ENCODE measurements at places on chromosomes 5 and 9.
A peak's percentile ranks its signal among the peaks of the same experiment; 100 is the strongest.

DNA sequence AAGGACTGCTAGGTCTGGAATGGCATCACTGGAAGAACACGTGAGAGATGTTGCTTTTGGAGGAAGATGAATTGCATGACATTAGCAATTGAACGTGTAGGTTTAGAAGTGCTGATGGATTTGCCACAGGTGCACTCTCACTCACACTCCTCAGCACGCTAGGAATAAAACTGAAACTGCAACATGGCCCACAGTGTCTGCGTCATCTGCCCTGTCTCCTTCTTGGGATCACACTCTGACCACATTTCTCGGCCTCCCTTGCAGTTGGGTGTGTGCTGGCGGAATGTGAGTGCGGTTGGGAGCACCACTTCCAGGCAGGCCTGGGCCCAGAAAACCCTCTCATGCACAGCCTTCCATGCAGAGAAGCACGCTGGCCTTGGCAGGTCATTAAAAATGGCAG lies 152.8 kb upstream of the LHFPL2 start:
- no peak for DNase-seq

GRCh38 chr5:170632266-170632984 lies 128.6 kb downstream of the KCNIP1 start:
- peak; percentile 82 for DNase-seq

DNA sequence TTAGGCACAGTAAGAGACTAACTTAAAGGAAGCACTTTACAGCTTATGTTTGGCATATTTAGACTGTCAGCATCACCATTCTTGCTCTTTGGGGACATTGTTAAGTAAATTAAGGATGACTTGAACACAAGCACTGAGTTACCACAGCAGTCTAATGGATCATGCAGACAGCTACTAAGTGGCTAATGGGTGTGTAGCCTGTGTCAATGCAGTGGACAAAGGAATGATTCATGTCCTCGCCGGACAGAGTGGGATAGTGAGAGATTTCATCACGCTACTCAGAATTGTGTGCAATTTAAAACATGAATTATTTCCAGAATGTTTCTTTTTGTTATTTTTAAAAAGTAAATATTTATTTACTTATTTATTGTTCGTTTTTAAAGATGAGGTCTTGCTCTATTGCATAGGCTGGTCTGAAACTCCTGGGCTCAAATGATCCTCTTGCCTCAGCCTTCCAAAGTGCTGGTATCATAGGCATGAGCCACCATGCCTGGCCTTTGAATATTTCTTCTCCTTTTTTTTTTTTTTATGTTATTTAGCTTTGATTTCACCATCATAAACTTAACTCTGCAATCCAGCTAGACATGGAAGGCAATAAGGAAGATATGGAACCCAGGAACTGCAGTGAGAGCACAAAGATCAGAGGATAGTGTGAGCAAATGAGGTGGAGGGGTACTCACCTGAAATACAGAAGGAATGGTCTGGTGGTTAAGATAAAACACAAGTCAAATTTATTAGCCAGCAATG lies 53.0 kb upstream of the KLF4 start:
- DNase-seq, result no peak

DNA sequence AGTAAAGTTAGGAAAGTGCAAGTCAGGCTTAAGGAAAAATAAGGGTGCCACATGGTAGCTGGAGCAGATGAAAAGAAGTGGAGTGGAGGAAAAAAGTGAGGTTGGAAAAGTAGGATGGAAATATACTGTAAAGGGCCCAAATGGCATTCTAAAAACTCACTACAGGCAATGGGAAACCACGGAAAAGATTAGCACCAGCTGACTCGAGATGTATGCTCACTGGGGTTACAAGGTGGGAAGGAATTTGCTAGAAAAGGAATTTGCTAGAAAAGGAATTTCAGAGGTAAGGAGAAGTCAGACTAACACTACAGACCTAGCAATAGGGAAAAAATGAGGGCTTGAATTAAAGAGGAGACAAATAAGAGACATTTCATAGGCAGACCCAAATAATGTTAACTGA lies 3.6 kb downstream of the PSMD5 start:
- DNase-seq, result no peak

DNA sequence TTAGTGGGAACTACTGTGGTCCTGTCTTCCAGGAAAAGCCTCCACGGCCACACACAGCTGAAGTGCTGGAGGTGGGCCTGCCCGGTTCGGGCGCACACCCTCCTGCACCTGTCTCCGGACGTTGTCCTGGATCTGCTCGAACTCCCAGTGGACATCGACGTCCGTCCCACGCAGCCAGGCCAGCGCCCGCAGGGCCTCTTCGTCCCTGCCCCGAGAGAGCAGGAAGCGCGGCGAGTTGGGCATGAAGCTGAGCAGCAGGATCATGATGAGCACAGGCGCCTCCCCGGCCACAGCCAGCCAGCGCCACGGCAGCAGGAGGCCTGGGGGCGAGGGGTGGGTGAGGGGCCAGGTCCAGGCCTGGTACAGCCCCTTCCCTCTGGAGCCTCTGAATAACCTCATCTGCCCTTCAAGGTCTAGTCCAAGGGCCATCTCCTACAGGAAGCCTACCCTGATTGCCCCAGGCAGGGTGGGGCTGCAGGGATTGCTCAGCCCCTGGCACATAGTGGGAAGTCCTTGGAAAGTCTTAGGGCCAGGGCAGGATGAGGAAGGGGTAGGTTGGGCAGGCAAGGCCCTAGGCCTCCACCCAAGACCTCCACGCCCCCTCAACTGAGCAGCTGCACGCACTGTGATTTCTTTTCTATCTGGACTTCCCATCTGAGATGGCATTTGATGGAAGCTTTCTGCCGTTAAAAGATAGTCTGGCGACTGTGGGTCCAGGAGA lies 3.4 kb downstream of the SLC2A6 start:
- no peak for DNase-seq

DNA sequence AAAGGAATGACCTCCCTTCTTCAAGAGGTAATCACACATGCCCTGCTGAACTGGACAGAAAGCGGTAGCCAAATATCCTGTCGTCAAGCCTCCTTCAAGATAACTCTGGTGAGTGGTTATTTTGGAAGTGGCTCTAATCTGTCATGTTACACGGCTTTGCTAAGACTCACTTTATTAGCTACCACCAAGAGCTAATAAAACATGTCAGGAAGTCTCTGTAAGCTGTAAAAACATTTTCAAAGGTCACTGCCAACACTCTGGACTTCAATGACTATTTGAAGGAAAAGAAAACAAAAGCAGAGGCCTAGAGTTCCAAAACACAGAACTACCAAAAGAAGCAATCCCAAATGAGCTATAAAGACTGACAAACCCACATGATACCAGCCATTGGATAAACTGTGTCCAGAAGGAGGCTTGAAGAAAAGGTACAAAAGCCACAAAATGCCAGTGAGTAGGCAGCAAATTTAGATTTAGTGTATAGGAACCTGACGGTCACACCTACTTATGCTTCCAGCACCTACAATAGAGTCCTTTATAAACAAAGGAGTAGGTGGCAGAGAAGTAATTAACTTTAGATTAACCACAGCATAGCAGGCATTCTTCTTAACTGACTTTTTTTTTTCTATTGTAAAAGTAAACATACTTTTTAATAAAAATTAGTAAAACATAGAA lies 97.3 kb upstream of the EQTN start:
- no peak for DNase-seq

DNA sequence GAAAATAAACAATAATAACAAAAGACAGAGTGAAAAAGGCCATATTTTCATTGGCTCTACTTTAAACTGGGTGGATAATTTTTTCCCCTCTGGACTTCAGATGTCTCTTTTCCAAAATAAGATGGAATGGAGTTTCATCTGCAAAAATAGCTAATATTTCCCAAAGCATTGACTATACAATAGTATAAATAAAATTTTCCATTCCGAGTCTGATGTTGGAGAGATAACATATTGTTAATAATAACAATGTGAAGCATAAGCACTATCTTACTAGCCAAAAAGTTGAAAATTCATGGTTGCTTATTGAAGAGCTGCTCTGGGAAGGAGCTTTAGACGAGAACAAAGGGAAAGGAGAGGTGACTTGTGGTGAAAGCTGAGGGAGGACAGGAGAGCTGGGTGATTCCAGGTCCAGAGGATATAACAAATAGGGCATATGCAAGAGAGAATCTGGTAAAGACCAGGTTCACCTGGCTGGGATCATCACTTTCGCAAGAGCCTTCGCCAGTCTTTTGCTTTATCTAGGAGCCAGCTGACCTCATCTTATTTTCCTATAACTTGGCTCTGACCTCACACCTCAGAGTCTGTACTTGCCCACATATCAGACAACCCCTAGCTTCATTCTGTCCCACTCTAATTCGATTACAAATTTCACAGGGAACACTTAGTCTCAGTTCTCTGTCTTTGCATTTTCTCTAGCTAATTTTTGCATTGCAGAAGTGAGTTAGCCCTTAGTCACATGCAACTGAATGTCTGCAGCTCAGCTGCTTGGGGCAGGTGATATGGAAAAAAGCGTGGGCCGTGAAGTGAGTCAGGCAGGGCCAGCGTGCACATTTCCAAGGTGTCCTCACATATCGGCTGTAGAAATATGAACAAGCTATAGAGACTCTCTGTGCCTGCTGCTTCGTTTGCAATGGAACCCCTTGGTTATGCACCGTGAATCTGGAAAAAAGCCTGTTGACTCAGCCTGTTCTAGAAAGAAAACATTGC lies 7.6 kb upstream of the ZNF474 start:
- DNase-seq, result no peak

- no peak for DNase-seq
Measured at GRCh38 chr5:67026278-67026677, 170.3 kb downstream of the CD180 start.

- DNase-seq, result no peak
Measured at GRCh38 chr5:169950333-169950732, 30.0 kb downstream of the INSYN2B start.

GRCh38 chr5:62576570-62577170 lies 1.9 kb upstream of the LRRC70 start:
- DNase-seq, result no peak

- DNase-seq, result peak; percentile 9
Measured at GRCh38 chr9:135035781-135036760, 51.4 kb upstream of the OLFM1 start.

- no peak for DNase-seq
Measured at GRCh38 chr5:116507941-116508655, 66.5 kb downstream of the SEMA6A start.

DNA sequence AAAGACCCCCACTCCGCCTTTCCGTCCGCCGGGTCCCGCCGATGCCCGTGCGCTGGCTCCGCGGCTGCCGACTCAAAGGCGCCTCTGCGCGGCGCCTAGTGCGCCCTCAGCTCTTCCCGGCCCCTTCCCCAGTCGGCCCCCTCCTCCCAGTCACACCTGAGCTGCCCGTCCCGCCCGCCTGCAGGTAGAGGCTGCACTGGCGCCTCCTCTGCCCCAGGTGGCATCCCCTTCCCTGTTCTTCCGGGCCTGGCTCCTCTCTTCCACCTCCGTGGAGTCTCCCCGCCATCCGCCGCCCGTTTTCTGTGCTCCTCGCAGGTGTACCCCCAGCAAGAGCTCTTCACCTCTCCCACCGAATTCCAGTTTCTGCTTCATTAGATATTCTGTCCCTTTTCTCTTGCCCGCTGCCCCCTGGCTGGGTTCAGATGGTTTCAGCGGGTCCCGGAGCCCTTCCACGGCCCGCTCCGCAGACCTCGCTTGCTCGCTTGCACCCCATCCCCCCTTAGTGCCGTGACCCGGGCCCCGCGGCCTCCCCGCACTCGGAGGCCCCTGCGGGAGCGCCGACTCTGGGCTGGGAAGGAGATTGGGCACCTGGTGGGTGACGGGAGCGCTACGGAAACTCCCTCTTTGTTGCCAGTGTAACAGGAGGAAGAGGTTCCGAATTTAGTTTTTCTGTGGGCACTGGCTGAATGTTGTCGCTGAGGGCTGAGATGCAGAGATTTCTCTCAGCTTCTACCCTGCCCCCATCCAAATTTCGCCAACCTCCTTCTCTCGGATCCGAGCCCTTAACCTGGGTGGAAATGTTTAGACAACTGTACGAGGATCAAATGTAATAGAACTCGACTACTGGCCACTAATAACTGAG lies 809 bp downstream of the SLC44A1 start:
- DNase-seq, result peak; percentile 90
